ENCODE measurements at places on chromosomes 1 and 21.
A peak's percentile ranks its signal among the peaks of the same experiment; 100 is the strongest.

GRCh38 chr1:78892260-78892840 lies 114.2 kb downstream of the ADGRL4 start:
- H3K27me3 ChIP-seq, result no peaks in the 10 kb centered on the region
- no peak overlapping the region for H3K4me3 ChIP-seq
- H3K27ac ChIP-seq, result no peak overlapping the region
- no peak for DNase-seq
- no peaks in the 10 kb centered on the region for H3K36me3 ChIP-seq

GRCh38 chr1:115065021-115065420 lies 24.3 kb downstream of the TSPAN2 start:
- no peaks in the 10 kb centered on the region for H3K27me3 ChIP-seq
- no peak overlapping the region for H3K27ac ChIP-seq
- DNase-seq, result no peak
- H3K4me3 ChIP-seq, result no peak overlapping the region

DNA sequence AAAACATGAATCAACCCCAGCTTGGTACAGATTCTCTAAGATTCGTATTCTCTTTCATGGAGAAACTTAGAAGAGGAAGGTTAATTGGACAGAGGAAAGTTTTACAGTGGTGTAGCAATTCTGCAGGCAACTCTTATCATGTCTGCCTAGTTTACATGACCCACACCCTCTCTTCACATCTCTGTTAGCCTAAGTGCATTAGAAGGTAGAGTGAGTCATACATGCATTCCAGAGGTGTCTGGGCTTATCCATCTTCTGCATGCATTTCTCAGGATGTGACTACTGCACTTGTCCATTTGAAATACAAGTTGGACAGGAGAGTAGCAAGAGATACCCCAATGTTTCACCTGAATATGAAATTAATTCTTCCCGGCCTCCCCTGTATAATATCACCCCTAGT lies 578.4 kb upstream of the NCAM2 start:
- H3K27ac ChIP-seq, result no peak overlapping the region
- H3K36me3 ChIP-seq, result no peaks in the 10 kb centered on the region
- no peak overlapping the region for H3K4me3 ChIP-seq
- H3K4me1 ChIP-seq, result no peaks in the 10 kb centered on the region

DNA sequence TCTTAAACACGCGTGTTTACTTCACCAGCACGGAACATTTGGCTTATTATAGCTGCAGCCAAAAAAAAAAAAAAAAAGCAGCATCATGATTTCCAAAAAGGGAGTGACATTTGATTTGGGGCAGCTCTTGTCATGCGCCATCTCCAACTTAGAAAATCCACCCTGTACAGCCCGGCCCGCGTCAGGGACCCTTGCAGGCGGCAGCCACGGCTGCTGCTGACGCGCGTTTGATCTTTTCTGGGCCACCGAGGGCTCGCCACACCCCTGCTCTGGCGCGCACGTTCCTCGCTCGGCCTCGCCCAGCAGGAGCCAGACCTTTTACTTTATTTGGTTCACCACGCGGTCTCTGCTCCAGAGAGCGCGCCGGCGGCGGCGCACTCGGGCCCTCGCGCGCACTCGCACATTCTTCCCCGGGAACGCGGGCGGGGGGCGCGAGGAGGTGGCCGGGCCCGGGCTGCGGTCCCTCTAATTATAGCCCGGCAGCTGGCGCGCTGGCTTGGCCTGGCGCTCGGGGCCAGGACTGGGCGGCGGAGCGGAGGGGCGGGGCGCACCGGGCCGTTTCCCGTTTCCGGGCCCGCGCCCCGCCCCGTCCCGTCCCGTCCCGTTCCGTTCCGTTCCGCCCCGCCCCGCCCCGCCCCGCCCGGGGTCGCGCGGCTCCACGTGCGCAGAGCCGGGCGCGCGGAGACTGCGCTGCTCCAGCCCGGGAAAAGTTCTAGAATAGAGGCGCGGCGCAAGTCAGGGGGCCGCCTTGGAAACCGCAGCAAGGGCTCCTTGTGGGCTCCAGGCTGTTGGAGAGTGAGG lies 10.2 kb downstream of the IRF2BP2 start:
- H3K36me3 ChIP-seq, result peaks cover 23% of the 10 kb centered on the region
- H3K27me3 ChIP-seq, result no peaks in the 10 kb centered on the region
- H3K4me1 ChIP-seq, result peaks cover 48% of the 10 kb centered on the region

DNA sequence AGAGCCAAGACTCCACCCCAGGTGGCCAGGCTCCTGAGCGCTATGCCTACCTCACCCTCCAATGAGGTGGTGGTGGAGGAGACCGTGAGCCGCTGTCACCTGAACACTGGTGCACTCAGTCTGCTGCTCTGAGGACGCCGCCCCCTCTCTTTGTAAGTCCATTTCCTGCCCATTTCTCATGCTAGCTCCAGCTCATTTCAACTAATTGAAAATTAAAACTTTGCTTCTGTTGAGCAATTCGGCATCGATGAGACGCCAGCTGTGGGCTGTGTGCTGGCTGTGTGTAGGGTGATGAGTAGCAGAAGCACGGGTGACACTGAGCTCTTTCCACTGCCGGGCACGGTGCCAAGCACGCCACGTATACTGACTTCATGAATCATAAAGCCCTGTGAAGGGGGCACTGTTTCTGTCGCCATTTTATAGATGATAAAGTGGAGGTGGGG lies 11.2 kb downstream of the TNFRSF1B start:
- H3K27me3 ChIP-seq, result no peaks in the 10 kb centered on the region
- H3K36me3 ChIP-seq, result no peaks in the 10 kb centered on the region
- H3K4me1 ChIP-seq, result peaks cover 3% of the 10 kb centered on the region
- DNase-seq, result peak; percentile 55
- H3K27ac ChIP-seq, result no peak overlapping the region
- H3K4me3 ChIP-seq, result no peak overlapping the region

- no peak overlapping the region for H3K4me3 ChIP-seq
- no peaks in the 10 kb centered on the region for H3K36me3 ChIP-seq
- H3K4me1 ChIP-seq, result no peaks in the 10 kb centered on the region
- DNase-seq, result no peak
- H3K27ac ChIP-seq, result no peak overlapping the region
Measured at GRCh38 chr1:110850145-110850544, 22.8 kb upstream of the CD53 start.

- H3K4me3 ChIP-seq, result no peak overlapping the region
- H3K27ac ChIP-seq, result peak overlapping the region; percentile 11
- no peaks in the 10 kb centered on the region for H3K27me3 ChIP-seq
- DNase-seq, result no peak
Measured at GRCh38 chr1:21278860-21279845, 11.1 kb downstream of the ECE1 start.

DNA sequence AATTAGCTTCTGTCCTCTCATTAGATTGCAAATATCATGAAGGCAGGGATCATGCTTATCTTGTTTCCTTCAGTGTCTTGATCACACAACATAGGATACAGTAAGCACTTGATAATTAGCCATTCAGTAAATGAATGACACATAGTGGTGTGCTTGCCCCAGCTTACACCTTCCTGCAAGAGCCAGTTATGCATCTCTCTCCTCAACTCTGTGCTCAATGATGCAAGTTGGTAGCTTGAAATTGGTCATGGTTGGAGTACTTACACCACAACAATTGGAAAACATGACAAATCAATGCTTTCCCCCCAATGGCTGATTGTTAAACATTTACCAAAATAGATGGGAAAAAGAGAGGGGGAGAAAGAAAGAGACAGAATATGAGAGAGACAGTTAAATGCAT lies 129.2 kb downstream of the NUF2 start:
- peaks cover 43% of the 10 kb centered on the region for H3K27me3 ChIP-seq
- no peaks in the 10 kb centered on the region for H3K36me3 ChIP-seq
- H3K4me3 ChIP-seq, result no peak overlapping the region
- H3K4me1 ChIP-seq, result no peaks in the 10 kb centered on the region

DNA sequence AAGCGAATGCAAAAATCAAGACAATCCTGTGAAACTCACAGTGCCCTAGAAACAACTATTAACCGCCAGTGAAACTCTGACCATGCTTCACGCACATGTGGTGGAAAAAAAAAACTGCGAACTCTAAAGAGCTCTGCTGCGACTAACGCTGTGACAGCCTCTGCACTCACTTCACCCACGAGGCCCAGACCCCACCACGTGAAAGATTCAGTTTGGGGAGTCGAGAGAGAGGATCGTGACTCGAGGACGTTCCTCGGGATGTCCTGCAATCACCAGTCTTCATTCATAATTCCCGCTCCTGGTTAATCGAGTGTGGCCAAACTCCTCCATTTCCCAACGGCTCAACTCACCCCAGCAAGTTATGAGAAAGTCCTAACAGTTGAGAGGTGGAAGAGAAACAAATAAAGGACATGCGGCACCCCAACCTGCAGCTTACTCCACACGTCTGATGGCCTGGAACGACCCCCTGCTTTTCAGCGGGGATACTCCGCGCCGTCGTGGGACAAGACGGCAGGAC lies 1.1 kb downstream of the SERBP1 start:
- peak overlapping the region; percentile 59 for H3K27ac ChIP-seq
- peak overlapping the region; percentile 93 for H3K4me3 ChIP-seq
- H3K27me3 ChIP-seq, result no peaks in the 10 kb centered on the region
- peaks cover 42% of the 10 kb centered on the region for H3K36me3 ChIP-seq

GRCh38 chr1:27071049-27071416 lies 58.4 kb upstream of the TENT5B start:
- H3K4me3 ChIP-seq, result no peak overlapping the region
- H3K27me3 ChIP-seq, result no peaks in the 10 kb centered on the region
- no peak overlapping the region for H3K27ac ChIP-seq
- H3K36me3 ChIP-seq, result no peaks in the 10 kb centered on the region

- no peak overlapping the region for H3K4me3 ChIP-seq
- H3K36me3 ChIP-seq, result peaks cover 11% of the 10 kb centered on the region
- peaks cover 10% of the 10 kb centered on the region for H3K4me1 ChIP-seq
- no peaks in the 10 kb centered on the region for H3K27me3 ChIP-seq
- peak; percentile 32 for DNase-seq
Measured at GRCh38 chr1:37850352-37850955, 8.9 kb downstream of the MTF1 start.

- H3K27me3 ChIP-seq, result no peaks in the 10 kb centered on the region
- H3K36me3 ChIP-seq, result peaks cover 12% of the 10 kb centered on the region
- no peak overlapping the region for H3K4me3 ChIP-seq
- H3K4me1 ChIP-seq, result no peaks in the 10 kb centered on the region
Measured at GRCh38 chr1:42258218-42258617, 76.8 kb downstream of the FOXJ3 start.

- peaks cover 18% of the 10 kb centered on the region for H3K27me3 ChIP-seq
- H3K4me3 ChIP-seq, result no peak overlapping the region
- H3K36me3 ChIP-seq, result no peaks in the 10 kb centered on the region
- no peak overlapping the region for H3K27ac ChIP-seq
- no peaks in the 10 kb centered on the region for H3K4me1 ChIP-seq
Measured at GRCh38 chr1:203167913-203168200, 7.8 kb downstream of the MYBPH start.

- no peak overlapping the region for H3K27ac ChIP-seq
- H3K4me3 ChIP-seq, result no peak overlapping the region
- no peak for DNase-seq
- H3K27me3 ChIP-seq, result no peaks in the 10 kb centered on the region
- peaks cover 15% of the 10 kb centered on the region for H3K4me1 ChIP-seq
Measured at GRCh38 chr21:25561668-25562641, 45.3 kb downstream of the MRPL39 start.

GRCh38 chr1:206111271-206111927 lies 5.8 kb downstream of the AVPR1B start:
- H3K4me1 ChIP-seq, result 0 out of 2 replicates have a peak, but pooled peaks cover 4% of the 10 kb centered on the region
- H3K27ac ChIP-seq, result no peak overlapping the region
- no peak overlapping the region for H3K4me3 ChIP-seq
- DNase-seq, result no peak
- H3K27me3 ChIP-seq, result peaks cover 4% of the 10 kb centered on the region

DNA sequence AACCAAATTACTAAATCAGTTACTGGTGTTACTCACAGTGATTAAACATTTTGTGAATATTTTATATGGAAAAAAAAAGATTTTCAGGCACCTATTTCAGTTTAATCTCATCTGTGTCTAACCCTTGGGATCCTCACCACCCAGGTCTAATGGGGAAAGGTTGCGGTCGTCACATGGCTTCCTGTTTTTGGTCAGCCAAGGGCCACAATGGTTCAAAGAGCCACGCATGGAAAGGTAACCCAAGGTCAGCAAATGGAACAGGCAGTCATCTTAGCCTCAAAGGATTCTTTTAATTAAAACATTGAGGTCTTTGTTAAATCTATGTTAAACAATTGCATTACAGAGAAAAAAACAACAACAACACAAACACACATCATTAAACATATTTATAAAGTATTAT lies 21.9 kb downstream of the SRSF4 start:
- H3K36me3 ChIP-seq, result peaks cover 72% of the 10 kb centered on the region
- no peak overlapping the region for H3K4me3 ChIP-seq
- no peaks in the 10 kb centered on the region for H3K27me3 ChIP-seq
- H3K4me1 ChIP-seq, result no peaks in the 10 kb centered on the region
- DNase-seq, result no peak

DNA sequence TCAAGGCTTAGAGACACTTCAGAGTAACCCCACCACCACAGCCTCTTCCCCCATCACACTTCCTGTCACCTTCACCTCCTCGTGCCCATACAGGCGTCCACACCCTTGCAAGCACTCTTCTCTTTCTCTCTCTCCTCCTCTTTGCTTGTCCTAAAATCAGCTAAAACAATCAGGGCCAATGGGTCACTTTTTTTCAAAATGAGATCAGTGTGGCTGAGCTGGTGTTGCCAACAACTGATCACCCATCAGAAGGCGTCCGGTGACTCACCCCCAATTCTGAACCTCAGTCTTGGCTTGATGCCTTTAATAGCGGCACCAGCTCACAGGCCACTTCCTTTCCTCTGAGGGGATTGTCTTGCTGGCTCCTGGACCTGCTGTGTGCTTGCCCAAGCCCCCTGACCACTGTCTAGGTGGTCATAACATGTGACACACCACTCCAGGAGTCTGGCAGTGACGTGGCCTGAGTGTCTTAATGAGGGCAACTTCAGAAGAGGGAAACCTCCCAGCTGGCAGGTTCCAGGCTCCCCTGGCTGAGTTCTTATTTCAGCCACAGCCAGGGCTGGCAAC lies 1.6 kb downstream of the DRAXIN start:
- no peak overlapping the region for H3K27ac ChIP-seq
- no peak overlapping the region for H3K4me3 ChIP-seq
- no peaks in the 10 kb centered on the region for H3K36me3 ChIP-seq
- H3K27me3 ChIP-seq, result peaks cover 24% of the 10 kb centered on the region
- peak; percentile 93 for DNase-seq
- peaks cover 19% of the 10 kb centered on the region for H3K4me1 ChIP-seq

DNA sequence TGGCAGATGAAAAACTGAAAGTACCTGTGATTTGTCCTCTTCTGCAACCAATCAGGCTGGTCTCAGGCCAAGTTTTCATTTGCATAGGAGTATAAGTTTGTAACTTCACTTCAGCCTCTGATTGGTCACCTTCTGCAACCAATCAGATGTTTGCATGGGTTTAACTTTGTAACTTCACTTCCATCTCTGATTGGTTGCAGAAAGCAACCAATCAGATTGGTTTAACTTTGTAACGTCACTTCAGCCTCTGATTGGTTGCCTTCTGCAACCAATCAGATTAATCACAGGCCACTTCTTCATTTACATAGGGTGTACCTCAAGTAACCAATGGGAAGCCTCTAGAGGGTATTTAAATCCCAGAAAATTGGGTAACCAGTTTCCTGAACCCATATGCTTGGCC lies 18.9 kb upstream of the TUT4 start:
- no peak overlapping the region for H3K4me3 ChIP-seq
- no peaks in the 10 kb centered on the region for H3K27me3 ChIP-seq
- no peak overlapping the region for H3K27ac ChIP-seq

- H3K27me3 ChIP-seq, result no peaks in the 10 kb centered on the region
- H3K4me1 ChIP-seq, result no peaks in the 10 kb centered on the region
- no peak overlapping the region for H3K27ac ChIP-seq
- no peak for DNase-seq
- H3K36me3 ChIP-seq, result no peaks in the 10 kb centered on the region
Measured at GRCh38 chr1:170247751-170248521, 102.2 kb downstream of the NTMT2 start.
